ENCODE measurements at places on chromosomes 7 and 10. TPM values are rescaled to one million over a fixed set of nuclear protein-coding genes. Genes with fewer than 3 reads are reported as not detected.

SPDYE6 gene
- total RNA-seq = not detected

PTPRN2 gene
- 0.80 TPM for total RNA-seq

NODAL gene
- total RNA-seq = 151 TPM

CYP3A4 gene
- not detected for total RNA-seq

ADAM12 gene
- total RNA-seq = 0.11 TPM

INHBA gene
- 0.07 TPM for total RNA-seq

SVOPL gene
- 2.3 TPM for total RNA-seq

TMEM270 gene
- not detected for total RNA-seq

GDF2 gene
- total RNA-seq = not detected

SLC26A3 gene
- not detected for total RNA-seq

VSTM2A gene
- total RNA-seq = 0.15 TPM

HABP2 gene
- total RNA-seq = not detected

TSPAN15 gene
- total RNA-seq = 5.0 TPM

HOXA11 gene
- not detected for total RNA-seq

- DNase-seq = no peak
These were observed 11.1 kb downstream of the RBP4 start for GRCh38 chr10:93589648-93590562.

DNA sequence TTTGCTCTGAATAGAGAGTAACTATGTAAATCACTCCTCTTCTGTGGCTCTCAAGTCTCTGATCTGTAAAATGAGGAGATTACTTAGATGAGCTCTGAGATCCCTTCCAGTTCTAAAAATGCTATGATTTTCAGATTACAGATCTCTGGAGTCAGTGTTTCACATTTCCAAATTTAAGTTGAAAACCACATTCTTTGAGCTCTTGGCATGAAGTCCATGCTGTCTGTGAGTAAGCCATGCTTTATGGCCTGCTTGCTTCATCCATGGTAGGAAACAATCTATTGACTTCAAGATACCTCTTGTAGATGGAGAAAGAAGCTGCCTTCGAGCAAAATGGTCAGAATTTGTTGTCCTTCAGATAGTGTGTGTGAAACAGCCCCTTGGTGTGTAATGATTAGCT lies 64.9 kb downstream of the CELF2 start:
- no peak for DNase-seq

- DNase-seq = peak; percentile 32
These were observed 171.5 kb downstream of the CCSER2 start for GRCh38 chr10:84499846-84500245.

- no peak for DNase-seq
These were observed 472.2 kb upstream of the C7orf33 start for GRCh38 chr7:148118371-148118770.

- no peak for DNase-seq
These were observed 74.9 kb downstream of the MGMT start for GRCh38 chr10:129541748-129542487.

GRCh38 chr7:15046861-15047260 lies 144.3 kb upstream of the DGKB start:
- no peak for DNase-seq

DNA sequence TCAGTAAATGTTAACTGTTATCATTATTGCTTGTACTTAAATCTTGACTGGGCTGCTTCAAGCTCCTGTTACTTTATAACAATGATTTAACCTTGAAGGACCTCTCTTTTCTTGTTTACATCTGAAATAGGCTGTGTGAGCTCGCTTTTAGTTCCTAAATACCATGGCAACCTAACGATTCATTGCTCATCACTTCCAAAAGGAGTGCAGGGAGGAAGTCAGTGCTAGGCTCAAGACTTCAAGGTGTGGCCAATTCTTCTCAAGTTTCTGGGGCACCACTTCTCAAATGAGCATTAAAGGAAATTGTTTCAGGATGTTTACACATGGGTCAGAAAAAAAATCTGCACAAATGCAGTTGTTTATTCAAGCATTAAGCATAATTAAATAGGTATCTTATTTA lies 284.2 kb downstream of the MTERF1 start:
- no peak for DNase-seq

DNA sequence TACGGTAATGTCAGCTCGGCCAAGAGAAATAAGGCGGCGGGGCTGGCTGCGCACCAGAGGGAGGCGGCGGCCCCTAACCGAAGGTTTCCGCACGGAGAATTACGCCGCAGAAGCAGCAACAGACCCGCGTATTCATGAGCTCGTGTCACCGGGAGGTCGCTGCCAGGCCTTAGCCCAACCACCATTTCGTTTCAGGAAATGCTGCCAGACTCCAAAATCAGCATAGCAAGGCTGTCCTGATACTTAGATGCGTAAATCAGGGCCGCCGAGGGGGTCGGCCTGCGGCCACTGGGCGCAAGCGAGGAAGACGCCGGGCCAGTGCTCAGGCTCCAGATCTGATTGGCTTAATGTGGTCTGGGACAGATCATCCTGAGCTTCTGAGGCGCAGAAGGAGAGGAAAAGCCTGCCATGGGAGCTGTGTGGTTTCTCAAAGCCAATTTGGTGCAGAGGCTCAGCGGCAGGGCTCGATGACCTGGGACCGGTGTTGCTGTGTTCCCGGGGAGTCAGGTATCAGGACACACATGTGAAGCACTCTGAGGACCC lies 247.9 kb downstream of the BAMBI start:
- DNase-seq = peak; percentile 72

GRCh38 chr7:28470344-28470743 lies 58.0 kb downstream of the CREB5 start:
- DNase-seq = no peak

- DNase-seq = no peak
These were observed 17.8 kb downstream of the HDAC9 start for GRCh38 chr7:18513343-18513742.

DNA sequence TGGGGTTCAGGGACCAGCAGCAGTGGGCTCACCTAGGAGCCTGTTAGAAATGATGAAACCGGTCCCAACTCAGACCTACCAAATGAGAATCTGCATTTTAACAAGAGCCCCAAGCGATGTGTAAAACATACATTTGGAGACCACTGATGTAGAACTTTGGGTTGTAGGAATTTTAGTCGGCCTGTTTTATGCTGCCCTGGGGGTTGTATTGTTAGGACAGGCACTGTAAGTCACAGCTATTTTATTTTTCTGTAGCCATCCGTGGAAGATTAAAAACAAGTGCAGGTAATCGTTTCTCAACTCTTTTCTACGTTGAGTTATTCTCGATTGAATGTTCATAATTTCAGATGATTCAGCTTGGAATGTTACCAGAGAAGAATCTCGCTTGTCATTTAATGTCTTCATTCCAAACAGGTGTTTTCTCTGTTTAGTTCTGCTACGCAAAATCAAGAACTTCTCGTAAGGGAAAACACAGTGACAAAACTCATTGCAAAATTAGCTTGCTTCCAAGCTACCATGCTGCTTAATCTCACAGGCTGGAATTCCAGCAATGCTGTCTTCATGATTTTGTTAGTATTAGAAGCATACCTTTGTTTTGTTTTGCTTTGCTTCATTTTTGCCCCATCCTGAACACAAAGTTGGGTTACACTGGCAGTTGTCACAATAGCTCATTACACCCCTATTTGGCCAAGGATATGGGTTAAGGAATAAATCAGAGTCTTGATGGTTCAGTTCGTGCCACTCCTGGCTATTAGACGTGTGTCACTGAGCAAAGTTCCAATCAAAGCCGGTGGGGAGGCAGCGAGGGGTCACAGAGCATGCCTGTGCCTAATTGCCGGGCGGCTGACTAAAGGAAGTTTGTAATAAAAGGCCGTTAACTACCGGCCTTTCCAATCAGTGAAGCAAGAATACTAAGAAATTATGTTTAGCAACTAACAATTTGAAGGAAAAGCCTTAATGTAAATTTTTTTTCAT lies 676.9 kb downstream of the GATA3 start:
- no peak for DNase-seq

- DNase-seq = no peak
These were observed 62.0 kb downstream of the CUBN start for GRCh38 chr10:17067376-17068264.

GRCh38 chr10:62249957-62250356 lies 18.7 kb downstream of the RTKN2 start:
- DNase-seq = no peak

GRCh38 chr10:111222961-111223360 lies 146.1 kb downstream of the ADRA2A start:
- DNase-seq = no peak

- DNase-seq = no peak
These were observed 337.0 kb upstream of the MEOX2 start for GRCh38 chr7:16023503-16023902.

- no peak for DNase-seq
These were observed 50.0 kb downstream of the TACR2 start for GRCh38 chr10:69366738-69367137.

- DNase-seq = no peak
These were observed 73.2 kb downstream of the LMBR1 start for GRCh38 chr7:156819733-156820295.

GRCh38 chr10:49610114-49610457 lies at the start of gene SLC18A3:
Gene SLC18A3, plus strand, starts transcription at chr10:49610310. Its CDS starts 431 bp downstream, at chr10:49610741.
- peak; percentile 88 for DNase-seq

DNA sequence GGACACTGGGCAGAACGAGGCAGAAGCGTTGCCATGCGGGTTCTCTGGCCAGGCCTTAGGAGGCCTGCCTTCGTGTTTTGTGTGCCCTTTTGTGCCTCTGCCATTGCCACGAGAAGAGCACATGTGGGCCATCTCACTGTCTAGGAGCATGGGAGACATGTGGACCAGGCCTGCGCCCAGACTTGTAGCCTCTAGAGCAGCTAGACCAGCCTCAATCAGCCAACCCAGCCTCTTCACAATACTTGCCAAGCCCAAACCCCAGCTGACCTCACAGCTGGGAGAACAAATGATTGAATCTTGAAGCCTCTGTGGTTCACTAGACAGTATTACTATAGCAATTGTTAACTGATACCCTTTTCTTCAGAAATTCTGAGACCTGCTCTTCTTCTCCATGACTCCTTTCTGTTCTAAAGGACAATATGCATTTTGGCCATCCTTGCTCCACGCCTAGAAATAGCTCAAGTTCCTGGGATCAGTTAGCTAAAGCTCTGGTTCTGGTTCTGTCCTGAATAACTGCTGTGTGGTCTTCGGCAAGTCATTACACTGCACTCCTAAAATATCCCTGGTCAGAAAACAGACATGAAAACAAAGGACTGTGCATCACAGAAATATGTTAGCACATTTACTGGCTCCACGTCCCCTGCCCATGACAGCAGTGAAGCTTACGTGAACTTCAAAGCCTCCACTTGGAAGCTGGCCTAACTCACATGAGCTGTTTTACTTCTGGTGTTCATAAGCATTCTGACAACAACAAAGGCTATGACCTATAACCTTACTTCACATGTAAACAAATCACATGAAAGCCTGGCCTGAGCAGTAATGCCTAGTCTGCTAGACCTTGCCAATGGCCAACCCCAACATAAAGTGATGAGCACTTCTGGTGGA lies 72.3 kb upstream of the MKRN1 start:
- no peak for DNase-seq

DNA sequence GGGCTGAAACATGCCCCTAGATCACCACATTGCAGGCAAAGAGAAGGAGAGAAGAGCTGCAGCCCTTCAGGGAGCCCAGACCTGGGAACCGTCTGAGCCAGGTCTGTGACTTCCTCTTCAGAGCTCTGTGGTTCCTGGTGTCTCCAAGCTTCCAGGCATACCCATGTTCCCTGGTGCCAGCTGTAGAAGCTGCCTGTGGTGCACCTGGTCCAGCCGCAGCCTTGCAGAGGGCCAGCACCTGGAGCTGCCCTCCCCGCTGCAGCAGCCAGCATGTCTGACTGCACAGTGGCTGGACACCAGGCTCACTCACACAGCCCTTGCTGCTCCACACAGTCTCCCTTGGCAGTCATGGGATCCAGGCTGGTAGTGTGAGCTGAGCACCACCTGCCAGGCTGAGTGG lies 33.6 kb downstream of the C7orf25 start:
- no peak for DNase-seq

DNA sequence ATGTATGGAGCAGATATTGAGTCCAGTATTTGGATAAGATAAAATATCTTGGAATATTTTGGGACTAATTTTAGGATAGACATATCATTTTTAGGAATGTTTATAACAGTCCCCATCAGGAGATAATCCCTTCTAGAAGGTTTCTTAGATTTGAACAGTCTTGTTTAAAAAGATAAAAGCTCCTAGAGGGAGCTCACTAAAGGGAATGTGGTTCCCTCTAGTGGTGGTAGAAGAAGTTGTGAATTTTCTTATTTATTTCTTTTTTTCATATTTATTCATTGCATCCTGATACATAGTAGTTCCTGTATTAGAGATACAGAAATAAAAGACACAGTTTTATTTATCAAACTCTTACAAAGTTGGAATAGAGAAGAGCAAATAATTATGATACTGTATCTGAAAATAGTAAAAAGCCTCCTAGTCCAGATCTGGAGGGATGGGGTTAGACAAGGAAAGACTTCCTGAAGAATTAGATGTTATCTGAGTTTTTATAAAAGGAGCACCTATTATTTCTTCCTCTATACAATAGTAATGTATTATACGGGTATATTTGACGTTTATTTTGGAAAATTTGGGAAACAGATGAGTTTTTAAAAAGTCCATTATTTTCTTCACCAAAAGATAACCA lies 24.5 kb upstream of the KLF14 start:
- DNase-seq = peak; percentile 12

DNA sequence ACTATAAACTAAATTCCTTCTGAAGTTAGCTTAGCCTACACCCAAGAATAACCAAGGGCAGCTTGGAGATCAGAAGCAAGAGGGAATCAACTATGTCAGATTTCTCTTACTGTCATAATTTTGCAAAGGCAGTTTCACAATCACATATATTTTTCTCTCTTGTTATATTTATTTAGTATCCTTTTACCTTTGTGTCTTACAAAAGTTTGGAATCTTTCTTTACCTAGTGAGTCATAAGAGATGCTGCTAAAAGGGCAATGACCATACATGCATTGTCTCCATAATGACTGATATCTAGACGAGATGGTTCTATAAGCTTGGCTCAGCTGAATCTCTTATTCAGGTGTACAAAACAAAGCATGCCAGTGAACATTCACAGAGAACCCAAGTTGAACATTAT lies 61.1 kb downstream of the PPP1R17 start:
- DNase-seq = no peak

GRCh38 chr7:97460433-97460832 lies 271.5 kb upstream of the TAC1 start:
- DNase-seq = no peak

DNA sequence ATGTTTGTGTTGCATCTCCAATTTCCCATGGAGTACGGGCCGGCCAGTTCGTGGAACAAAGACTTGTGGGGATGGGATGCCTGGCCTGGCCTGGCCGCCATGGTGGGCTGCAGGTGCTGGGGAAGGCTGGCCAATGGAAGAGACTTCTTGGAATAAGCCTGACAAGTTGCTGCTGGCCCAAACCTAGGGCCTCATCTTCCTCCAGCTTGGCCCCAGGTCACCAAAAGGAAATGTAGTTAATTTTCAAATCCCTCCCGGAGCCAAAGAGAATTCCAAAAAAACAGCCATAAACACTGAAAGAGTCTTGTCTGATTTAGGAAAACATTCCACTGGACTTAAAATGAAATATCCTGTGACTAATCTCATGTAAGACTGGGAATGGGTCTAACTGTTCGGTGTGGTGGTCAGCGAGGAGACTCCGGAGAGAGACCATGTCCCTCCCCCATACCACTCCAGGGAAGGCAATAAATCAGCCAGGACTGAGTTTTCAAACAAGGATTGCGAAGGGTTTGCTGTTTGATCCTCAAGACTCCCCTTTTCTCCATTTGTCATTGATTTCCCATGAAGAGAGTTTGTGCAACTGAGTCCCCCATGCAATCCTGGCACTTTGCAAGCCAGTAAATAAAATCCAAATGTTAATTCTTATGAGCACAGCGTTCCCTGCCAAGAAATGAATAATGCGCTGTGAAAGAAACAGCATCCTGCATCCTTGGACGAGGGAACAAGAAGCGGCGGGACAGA lies 128.7 kb upstream of the HABP2 start:
- DNase-seq = no peak

Data from H7 (cell line).